ENCODE measurements at places on chromosomes 11 and 22.

DNA sequence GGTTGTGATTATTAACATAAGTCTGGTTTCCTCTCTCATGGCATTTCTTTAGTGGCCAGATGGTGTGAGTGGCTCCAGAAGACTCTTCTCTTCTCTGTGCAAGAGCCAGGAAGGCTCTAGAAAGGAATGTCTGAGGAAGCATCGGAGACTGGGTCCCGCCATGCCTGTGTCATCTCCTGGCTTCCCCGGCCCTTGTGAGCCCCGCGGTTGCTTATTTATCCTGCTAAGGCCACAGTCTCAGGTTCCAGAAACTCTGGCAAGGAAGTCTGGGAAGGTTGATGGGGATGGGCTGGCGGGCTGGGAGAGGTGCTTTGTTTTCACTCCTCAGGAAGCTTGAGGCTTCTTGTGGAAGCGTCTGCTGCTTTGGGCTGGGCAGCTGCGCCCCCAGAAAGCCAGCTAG lies 18.9 kb downstream of the BCR start:
- no peak for DNase-seq

GRCh38 chr22:46791201-46791731 lies 28.8 kb downstream of the TBC1D22A start:
- DNase-seq, result no peak

- no peak for DNase-seq
Observed at GRCh38 chr11:71454470-71455113, 1.6 kb downstream of the NADSYN1 start.

DNA sequence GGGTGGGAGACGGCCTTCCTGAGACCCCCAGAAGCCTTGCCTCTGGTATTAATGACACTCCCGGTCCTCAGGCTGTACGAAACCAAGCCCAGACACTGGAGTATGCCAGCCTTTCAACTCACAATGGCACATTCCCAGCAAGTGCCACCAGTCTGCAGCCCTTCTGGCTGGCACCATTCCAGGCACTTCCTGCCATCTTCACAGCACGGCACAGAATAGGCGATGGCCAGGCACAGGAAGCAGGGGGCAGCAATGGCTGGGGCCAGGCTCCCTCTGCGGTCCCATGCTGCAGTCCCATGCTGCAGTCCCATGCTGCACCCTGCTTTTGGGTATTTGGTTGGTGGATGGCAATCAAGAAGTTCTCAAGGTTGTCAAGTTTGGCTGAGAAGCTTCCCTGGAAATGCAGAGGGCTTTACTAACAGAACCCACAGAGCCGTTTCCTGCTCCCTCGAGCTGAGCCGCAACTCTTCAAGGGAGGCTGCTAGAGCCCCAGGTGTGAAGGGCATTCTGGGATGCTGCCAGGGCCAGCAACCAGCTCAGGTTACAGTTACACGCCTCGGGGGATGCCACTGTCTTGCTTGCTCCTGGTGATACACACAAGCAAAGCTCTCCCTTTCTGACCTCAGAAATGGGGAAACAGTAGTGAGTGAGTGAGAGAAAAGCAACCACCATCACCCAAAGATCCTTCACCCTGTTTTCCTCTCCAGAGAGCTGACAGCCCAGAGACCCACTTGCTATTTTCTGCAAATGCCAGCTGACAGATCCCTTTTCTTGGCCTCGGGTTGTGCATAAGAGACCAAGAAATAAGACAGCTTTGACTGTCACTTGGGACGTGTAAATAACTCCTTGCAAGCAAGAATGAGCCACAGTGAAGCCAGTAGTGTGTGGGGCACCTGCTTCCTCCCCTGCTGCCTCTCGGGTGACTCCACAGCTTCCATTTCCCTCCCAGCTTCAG lies 23.9 kb downstream of the LRFN4 start:
- DNase-seq, result no peak

GRCh38 chr11:2919837-2920236 lies 9.4 kb downstream of the PHLDA2 start:
- DNase-seq, result no peak

GRCh38 chr11:66685276-66686099 lies 7.8 kb upstream of the RBM4B start:
- DNase-seq, result no peak

DNA sequence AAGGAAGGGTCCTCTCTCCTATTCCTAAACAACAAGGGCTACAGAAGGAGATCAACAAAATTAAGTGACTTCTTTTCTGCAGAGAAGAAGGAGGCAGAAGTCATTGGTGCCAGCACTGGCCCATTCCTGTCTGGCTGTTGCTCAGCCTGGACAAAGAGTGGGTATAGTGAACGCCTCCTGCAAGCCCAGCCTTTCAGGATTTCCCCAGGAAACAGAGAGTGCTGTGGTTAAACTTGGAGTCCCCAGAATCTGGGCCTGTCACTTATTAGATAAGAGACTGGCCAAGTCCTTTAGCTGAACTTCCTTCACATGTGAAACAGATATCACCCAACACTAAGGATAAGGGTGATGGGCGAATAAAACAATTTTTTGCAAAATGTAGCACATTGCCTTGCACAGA lies 10.9 kb downstream of the TST start:
- DNase-seq, result no peak

DNA sequence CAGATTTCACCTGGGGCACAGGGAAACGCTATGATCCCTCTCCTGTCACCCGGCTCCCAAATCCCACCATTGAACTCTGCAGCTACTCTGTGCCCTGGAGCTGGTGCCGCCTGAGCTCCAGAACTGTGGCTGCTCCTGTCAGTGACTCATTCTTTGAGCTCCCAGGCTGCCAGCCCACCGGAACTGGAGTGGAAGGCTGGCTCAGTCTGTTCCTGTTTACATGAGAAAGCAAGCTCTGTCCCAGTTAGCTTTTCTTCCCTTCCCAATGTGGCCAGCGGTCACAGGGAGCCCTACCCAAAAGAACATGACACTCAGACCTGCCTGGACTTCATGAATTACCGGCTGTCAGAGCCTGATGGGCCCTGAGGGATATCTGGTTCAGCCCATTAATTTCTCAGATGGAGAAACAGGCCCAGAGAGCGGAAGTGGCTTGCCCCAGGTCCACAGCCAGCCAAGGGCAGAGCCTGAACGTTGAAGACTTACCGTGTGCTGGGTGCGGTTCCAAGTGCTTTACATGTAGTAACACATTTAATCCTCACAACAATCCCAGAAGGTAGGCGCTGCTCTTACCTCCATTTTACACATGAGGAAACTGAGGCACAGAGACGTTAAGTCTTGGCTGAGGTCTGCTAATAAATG lies 23.8 kb upstream of the IGSF22 start:
- peak; percentile 91 for DNase-seq

- DNase-seq, result no peak
Observed at GRCh38 chr11:12075822-12076821, 34.3 kb upstream of the MICAL2 start.

DNA sequence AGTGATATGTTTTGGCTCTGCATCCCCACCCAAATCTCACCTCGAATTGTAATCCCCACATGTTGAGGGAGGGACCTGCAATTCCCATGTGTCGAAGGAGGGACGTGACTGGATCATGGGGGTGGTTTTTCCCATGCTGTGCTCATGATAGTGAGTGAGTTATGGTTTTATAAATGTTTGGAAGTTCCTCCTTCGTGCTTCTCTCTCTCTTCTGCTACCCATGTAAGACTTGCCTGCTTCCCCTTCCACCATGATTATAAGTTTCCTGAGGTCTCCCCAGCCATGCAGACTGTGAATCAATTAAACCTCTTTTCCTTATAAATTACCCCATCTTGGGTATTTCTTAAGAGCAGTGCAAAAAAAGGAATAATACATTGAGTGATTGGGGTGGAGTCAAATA lies 7.3 kb upstream of the CEP295 start:
- DNase-seq, result no peak

- DNase-seq, result no peak
Observed at GRCh38 chr22:19843107-19843856, 11.4 kb downstream of the GNB1L start.

- no peak for DNase-seq
Observed at GRCh38 chr11:122872046-122872445, 10.5 kb upstream of the JHY start.

DNA sequence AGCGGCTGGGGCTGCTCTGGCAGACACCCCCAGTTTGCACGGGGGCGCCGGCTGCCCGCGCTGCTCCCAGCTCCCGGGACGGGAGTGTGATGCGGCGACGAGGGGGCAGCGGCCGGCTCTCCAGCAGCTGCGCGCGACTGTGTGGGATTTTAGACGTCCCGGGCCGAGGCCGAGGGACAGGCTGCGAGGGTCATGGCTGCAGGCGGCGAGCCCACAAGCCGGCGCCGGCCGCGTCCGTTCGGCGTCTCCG lies 159 bp downstream of the FZD4 start:
- DNase-seq, result no peak
